ENCODE measurements at places on chromosomes 2 and 18.

- DNase-seq: no peak
Measured at GRCh38 chr2:209690029-209690754, 81.4 kb upstream of the UNC80 start.

DNA sequence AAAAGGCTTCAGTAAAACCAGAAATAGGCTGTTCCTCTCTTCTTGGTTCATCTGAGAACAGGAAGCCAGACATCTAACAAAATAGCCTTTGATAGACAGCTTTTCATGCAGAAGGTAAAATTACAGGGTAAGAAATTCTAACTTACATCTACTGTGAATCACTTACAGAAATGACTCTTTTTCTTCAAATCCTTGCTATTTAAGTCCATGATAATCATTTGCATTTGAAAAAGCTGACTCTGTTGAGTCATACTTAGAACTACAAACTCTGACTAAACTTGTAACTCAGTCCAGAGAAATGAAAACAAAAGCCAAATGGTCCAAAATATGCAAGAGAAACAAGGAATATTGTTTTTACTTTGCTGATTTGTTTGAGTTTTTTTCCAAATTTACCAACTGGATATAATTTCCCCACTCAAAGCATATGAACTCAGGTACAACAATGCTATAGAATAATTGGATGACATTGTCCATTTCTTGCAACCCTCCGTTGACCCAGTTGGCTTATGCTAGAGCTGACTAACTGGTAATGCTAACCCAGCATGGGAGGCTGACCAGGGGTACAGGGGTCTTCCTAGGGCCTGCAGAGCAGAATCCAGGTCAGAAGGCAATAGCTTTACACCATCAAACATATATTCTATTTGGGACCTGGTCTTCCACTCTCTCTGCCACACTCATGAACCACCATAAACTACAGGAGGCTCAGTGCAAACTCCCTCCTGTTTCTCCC, 18.8 kb upstream of the MREG start:
- DNase-seq: no peak

- DNase-seq: no peak
Measured at GRCh38 chr2:144582651-144583380, 62.9 kb upstream of the ZEB2 start.

GRCh38 chr2:144317071-144317738, 202.7 kb downstream of the ZEB2 start:
- no peak for DNase-seq

- no peak for DNase-seq
Measured at GRCh38 chr2:151852260-151853069, 24.2 kb upstream of the ARL5A start.

DNA sequence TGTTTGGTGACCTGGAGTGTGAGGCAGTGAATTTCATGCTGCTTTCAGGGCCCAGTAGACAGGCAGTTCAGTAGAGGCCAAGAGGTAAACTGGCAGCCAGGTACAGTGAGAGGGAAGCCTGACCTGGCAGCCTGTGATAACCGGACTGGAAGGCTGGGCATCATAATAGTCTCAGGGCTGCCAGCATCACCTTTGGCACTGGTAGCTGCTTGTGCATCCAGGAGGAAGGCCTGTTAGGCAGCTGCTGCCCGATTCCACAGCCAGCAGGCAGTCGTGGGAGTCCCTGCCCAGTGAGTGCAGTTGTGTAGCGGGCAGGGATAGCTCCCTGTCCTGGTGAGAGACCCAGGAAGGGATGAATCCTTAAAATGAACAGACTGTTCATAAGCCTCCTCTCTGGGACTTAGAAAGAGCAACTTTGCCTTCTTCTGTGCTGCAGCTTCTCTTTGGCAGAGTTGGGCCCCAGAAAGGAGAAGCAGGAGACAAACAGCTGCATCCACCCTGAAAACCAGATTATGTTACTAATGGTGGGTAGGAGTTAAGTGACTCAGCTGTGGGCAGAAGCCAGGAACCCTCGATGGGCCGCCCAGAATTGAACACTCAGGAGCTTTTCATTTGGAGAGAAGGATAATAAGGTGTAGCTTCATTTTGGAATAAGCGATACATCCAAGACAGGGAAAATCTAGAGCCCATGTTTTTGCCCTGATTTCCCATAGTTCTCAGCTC, 8.1 kb upstream of the GPBAR1 start:
- DNase-seq: no peak

- peak; percentile 37 for DNase-seq
Measured at GRCh38 chr2:240991378-240992263, 6.8 kb upstream of the SNED1 start.

DNA sequence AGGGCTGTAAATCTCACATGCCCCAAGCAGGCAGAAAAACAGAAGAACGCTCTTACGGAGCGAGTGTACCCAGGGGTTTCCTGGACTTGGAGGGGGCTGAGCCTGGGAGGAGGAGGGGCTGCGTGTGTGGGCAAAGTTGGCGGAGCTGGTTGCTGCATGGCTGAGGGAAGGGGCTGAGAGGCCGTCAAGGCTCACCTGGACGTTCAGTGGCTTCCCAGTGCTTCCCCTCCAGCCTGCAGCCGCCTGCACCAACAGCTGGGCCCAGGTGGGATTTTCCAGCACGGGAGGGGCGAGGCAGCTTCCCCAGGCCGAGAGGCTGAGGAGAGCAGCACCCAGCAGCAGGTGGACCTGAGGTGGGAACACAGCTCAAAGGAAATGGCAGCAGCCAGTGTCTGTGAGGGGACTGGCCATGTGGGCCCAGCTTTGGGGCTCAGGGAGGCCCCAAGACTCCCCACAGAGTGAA, 70.6 kb upstream of the CTDP1 start:
- no peak for DNase-seq

GRCh38 chr18:23237524-23238151, 102.4 kb downstream of the CABLES1 start:
- DNase-seq: no peak
